ENCODE measurements at places on chromosomes 5 and 9.
A peak's percentile ranks its signal among the peaks of the same experiment; 100 is the strongest.

- DNase-seq, result no peak
Measured at GRCh38 chr5:113531481-113532159, 18.1 kb downstream of the YTHDC2 start.

- DNase-seq, result peak; percentile 41
Measured at GRCh38 chr5:177194268-177194667, 60.7 kb downstream of the NSD1 start.

- no peak for DNase-seq
Measured at GRCh38 chr5:175561085-175561484, 82.7 kb downstream of the SFXN1 start.

GRCh38 chr5:149418910-149419531 lies 39.9 kb upstream of the IL17B start:
- no peak for DNase-seq
